ENCODE measurements at places on chromosomes 2 and 18.
A peak's percentile ranks its signal among the peaks of the same experiment; 100 is the strongest.

DNA sequence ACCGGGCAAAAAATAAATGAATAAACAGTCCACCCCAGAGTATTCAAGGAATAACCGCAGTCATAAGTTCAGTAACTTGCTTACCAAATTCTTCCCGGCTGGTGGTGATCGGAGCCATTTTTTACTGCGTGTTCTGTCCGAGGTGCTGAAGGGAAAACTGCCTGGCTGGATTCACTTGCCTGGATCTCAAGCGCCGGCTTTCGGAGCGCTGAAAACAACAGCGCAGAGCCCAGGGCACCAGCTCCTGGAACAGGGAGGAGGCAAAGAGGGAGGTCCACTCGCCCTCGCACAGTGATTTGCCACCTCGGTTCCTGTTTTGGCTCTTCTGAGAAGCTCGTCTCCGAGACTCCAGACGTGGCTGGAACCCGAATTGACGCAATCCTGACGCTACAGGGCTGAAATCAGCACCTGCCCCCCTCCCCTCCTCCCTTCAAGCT is at the start of gene SYT4:
Gene SYT4 (minus strand): TSS at position 327 of the 437 bp plus-strand sequence. CDS start 209 bp downstream, at position 118.
- DNase-seq: peak; percentile 92

- no peak for DNase-seq
Measured at GRCh38 chr18:3972291-3972930, 482.7 kb downstream of the DLGAP1 start.

DNA sequence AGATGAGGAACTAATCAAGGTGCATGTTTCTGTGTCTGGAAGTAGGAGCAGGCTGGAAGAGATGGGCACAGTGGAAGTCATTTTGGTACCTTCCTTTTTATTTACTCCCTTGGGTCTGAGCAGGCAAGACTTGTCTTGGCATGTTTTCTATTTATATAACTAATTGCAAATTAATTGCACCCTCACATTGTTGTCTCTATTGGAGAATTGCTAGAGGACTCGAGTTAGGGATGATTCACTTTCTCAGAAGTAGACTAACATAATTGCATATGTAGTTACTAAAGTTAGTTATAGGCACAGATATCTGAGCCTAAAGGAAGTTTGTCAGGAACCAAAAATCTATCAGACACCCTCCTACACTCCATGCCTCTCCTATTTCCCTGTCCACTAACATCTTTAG is 92.8 kb upstream of the NRP2 start:
- DNase-seq: no peak

- peak; percentile 85 for DNase-seq
Measured at GRCh38 chr2:11697103-11697871, 27.3 kb upstream of the NTSR2 start.

DNA sequence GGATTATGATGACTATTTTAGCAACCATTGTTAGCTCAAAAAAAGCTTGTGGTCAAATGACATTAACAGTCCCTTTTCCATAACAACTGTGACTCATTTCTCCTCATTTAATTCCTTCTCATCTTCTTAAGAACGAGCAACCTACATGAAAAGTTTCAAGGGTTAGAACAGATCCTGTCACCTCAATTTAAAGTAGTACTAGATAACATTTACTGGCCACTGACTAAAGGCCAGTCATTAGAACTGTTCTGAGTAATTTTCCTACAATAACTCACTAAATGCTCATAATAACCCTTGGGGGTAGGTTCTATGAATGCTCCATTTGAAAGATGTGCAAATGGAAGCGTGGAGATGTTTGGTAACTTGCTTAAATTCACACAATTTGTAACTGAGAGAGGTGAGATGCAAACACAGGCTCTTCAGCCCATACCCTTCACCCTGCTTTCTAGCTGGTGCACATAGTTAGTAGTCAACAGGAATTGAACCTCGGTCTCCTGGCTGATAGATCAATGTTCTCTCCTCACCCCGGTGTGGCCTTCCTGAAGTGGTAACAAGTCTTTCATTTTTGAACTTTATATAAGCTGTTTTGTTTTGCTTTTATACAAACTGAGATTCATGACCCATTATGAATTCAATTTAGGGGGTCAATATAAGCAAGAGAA is 212.5 kb downstream of the SETBP1 start:
- DNase-seq: no peak

- DNase-seq: no peak
Measured at GRCh38 chr2:12705742-12706141, 11.0 kb upstream of the TRIB2 start.

GRCh38 chr18:56257205-56257604 is 381.2 kb downstream of the TXNL1 start:
- DNase-seq: no peak

- DNase-seq: no peak
Measured at GRCh38 chr2:25700221-25700660, 26.9 kb upstream of the DTNB start.

- DNase-seq: no peak
Measured at GRCh38 chr2:211688196-211688595, 850.4 kb downstream of the ERBB4 start.

DNA sequence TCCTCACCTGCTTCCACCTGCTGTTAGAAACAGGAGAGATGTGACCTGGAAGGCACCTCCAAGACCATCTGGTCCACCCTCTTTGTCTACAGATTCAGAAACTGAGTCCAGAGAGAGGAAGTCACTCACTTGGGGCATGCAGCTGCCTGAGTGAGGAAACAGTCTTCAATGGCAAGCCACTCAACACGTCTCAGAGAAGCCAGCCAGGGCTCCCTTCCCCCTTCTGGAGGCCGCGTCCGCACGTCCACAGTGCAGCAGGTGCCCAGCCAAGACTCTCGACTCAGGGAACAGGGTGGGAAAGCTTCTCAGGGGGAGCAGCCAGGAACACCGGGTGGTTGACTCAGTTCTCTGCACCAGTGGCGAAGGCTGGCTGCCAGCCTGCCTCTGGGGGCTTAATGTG is 201.7 kb downstream of the BCL11A start:
- peak; percentile 46 for DNase-seq

Measured in islet precursor cell (in vitro differentiated cells).